NCI-H524 (cell line): ENCODE measurements at places on chromosomes 7 and 10.

- DNase-seq = no peak
Measured at GRCh38 chr10:132137111-132138072, 49.4 kb upstream of the DPYSL4 start.

- no peak for DNase-seq
Measured at GRCh38 chr10:80411267-80411668, 2.9 kb downstream of the PRXL2A start.

- no peak for DNase-seq
Measured at GRCh38 chr7:150756858-150757257, 19.6 kb downstream of the GIMAP5 start.

GRCh38 chr7:47888371-47889265 is 59.6 kb downstream of the PKD1L1 start:
- no peak for DNase-seq

- no peak for DNase-seq
Measured at GRCh38 chr7:75584354-75584753, 92.2 kb downstream of the SPDYE5 start.

- no peak for DNase-seq
Measured at GRCh38 chr10:114022766-114023597, 20.7 kb upstream of the ADRB1 start.

GRCh38 chr10:63579371-63580014 is 58.3 kb downstream of the REEP3 start:
- DNase-seq = no peak

DNA sequence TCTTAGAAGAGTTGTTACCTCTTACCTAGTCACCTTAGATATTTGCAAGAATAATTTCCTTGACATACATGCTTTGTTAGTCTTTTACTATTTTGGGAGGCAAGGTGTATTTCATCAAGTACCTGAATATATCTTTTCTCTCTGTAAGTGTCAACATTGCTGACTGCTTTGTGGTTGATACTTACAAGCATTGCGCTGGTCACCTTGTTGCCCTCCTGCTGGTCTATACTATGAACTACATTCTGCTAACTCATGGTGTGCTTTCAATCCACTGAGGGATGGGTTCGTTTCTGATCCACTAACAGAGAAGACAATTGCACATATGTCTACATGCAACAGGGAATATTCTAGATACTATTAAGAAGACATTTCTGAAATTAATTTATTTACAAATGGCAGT is 837.8 kb upstream of the COBL start:
- DNase-seq = no peak

- no peak for DNase-seq
Measured at GRCh38 chr7:8117195-8117594, 144.8 kb downstream of the ICA1 start.

DNA sequence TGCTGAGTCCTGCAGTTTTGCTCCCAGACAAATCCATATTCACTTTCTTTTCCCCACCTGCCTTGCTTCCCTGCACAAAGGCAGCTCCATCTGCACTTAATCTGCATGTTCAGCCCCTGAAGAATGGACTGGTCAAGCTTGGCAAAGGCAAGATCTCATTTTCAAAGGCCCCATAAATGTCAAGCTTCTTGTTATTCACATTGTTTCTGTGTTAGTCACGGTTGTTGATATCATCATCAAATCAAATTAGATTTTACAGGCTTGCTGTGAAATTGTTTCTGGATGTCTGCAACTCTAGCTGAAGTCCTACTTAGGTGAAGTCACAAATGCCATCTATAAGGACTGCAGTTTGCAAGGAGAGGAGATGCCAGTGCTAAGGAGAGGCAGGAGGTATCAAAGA is 91.0 kb downstream of the GPAM start:
- DNase-seq = no peak

DNA sequence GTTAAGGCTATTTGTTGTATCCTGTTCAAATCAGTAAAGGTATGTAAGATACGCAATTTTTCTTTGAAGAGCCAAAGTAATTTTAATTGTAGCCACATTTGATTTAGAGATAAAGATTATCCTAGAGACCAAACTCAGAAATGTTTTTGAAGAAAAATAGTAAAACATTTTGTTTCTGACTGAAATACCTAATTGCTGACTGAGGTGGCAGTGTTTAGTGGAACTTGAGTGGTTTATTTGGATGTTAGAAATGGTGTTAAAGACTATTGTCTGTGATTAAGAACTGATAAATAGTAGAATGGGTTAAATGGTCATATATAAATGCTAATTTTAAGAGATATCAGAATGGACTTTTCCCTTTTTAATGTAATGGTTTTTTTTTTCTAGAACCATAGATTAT is 15.3 kb downstream of the EDRF1 start:
- DNase-seq = no peak

GRCh38 chr10:121633056-121633455 is 34.8 kb upstream of the FGFR2 start:
- no peak for DNase-seq

GRCh38 chr10:100710151-100710871 is 35.1 kb upstream of the PAX2 start:
- no peak for DNase-seq

DNA sequence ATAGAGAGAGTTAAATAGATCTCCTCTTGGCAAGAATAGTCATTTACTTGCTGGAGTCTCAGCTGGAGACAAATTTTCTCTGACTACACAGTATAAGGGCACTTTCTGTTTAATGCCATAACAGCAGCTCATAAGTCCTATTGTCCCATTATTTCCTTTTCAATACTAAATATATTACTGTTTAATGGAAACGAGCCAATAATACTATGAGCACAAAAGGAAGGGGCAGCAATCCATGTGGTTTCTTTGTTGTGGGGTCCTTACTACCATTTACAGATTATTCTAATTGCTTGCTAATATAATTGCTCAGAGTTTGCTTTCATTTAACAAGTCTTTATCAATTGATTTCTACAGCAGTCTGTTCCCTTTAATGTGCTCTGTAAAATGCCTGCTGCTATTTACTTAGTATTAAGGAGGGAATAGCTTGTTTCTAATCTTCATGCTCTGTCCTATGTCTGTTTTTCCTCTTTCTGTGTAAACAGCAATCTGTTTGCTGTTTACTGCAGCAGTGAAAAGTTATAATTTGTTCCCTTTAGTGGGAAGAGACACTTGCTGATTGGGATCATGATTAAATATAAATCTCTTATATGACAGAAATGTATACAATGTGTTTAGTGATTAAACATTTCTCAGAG is 296.2 kb upstream of the SMIM30 start:
- DNase-seq = no peak

DNA sequence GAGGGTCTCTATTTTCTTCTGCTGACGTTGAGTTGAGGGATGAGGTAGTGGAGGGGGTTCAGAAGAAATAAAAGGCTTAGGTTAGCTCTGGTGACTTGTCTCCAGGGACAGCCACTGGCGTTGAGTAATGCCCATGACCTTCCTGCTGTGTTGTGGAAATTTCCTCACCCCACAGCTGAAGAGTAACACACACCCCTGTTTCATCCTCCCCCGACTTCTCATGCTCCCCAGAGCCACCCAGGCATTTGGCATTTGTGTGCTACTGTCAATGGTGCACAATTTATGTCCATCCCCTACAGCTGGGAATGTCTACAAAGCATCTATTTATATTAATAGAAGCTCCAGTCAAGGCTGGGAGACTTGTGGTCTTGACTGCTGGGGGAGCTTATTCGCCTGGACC is 4.7 kb upstream of the TMEM72 start:
- no peak for DNase-seq

- DNase-seq = no peak
Measured at GRCh38 chr10:3533296-3533695, 251.7 kb downstream of the KLF6 start.

DNA sequence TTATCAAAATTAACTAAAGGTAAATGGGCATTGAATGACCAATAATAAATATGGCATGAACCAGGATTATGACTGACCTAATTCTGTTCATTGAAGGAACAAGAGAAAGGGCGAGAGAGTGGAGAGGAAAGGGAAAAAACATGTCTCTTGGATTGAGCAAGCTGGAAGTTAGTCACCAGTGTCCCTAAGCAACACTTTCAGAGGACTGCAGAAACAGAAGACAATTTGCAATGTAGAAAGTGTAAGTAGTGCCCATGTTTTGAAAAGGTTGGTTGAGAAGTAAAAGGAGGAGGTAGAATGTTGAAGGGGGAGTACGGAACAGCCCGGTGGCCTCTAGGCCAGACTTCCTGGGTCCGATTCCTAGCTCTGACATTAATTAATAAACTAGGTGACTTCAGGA is 94.6 kb downstream of the FAS start:
- DNase-seq = no peak

DNA sequence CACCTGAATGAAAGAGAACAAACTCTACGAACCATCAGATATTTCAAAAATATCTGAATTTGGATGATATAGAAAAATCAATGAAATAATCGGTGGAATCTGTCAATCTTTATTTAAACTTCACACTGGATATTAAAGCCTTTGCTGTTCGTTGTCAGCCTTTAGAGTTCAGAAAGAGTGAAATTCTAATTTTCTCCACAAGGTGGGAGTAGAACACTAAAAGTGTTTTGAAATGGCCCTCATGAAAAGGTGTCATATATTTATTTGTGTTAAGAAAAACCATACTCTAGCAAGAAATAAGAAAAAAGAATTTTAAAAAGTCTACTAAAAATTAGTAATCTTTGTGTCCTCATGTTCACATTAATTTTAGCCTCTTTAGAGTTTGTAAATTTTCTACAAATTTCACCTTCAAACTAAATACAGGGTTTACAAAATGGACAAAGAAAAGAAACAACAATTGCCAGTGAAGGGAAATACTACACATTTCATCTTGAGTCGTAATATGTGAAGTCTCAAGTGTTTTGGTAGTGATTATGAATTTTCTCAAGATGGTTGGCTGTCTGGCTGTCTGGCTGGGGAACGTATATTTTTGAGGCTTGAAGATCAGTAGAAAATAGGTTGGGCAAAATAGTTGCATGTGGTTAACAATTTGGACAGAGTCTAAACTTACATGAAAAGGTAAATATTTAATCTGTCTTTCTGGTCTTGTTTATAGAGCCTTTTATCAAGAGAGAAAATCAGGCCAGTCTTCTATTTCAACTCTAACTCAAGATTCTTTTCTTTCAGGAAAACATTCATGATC is 43.7 kb downstream of the DNAJB9 start:
- DNase-seq = peak; percentile 69

- no peak for DNase-seq
Measured at GRCh38 chr10:99279626-99280111, 44.0 kb upstream of the HPSE2 start.

DNA sequence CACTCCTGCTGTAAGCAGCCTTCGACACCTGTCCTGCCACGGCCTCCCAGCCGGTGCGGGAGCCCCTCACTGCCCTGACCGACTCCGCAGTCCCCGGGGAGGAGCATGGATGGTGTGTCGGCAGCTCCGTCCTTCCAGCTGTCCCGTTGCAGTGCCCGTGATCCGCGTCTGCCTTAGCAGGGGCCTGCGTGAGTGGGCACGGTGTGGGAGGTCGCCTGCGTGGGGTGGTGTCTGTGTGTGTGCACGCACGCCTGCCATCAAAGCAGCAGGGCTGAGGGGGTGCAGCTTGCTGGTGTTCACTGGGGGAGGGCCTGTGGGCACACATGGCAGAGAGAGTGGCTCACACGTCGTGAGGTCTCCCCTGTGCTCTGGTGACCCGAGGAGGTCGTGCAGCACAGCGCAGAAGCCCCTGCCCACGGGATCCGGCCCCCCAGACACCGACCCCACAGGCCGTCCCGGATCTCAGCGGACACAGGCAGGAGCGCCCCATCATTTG is 10.3 kb downstream of the MAFK start:
- no peak for DNase-seq

DNA sequence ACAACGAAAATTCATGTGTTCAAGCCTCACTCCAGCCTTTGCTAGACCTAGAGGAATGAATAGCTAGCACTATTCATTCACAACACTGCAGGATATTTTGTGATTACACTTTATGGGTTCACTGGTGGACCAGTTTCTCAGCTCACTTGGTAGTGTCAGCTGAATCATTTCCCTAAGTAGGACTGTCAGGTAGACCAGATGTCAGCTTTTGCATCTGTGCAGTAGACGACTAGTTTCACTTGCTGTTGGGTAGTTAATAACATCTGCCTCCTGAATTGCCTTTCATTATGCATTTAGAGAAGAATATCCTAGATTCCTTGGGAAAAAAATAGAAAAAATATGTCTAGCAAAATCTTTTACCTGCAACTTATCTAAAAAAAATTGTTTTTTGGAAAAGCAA is 296.4 kb downstream of the ADARB2 start:
- no peak for DNase-seq

DNA sequence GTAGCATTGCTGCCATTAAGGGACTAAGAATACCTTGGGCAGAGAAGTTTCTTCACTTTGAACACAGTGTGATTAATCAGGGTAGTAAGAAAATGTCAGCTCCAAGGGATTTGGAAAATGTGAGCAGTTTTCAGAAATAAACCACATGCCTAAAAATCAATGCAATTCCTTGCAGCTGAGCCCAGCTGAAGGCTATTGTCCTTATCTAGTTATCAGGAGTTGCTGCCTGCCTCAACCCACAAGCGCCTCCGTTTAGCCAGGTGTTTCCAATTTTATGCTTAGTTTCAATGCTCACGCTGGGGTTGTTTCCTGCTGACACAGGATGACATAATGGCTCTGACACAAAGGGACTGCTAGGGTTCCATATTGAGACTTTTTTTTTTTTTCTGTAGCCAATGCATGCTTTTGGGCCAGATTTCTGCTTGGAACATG is 132.3 kb upstream of the ANK3 start:
- DNase-seq = no peak

DNA sequence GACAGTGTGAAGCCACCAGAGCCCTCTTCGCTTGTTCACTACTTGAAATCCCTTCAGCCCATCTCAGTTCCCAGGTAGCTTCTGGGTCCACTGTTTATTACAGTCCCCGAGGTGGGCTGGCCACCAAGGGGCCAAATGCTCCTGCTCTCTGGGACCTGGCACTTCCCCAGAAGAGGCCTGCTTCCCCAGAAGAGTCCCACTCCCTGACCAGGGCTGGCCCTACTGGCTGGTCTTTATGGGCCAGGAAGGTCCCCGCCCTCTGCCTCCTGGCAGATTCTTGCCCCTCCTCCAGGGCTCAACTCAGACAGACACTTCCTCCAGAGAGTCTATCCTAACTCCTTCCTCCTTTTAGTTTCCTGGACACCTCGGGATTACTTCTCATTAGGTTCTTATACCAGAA is 70.7 kb upstream of the LRRC18 start:
- no peak for DNase-seq

DNA sequence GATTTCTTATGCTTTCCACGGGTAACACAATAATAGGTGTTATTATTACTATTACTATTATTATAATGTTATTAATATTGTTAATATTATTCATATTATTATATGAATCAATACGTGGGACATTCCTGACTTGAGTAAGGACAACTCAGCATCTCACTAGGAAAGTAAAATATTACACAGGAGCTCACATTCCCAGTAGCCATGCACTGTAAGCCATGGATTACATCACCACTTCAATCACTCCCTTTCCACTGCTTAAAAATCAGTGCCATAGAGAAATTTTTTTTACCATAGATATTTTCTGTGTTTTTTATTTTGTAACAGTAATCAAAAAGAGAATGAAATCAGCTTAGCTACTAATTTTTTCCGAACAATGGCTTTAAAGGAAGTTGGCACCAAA is 68.5 kb upstream of the DGKI start:
- DNase-seq = no peak
